Keratinocyte (primary cell): ENCODE measurements at places on chromosomes 5 and 9.

DNA sequence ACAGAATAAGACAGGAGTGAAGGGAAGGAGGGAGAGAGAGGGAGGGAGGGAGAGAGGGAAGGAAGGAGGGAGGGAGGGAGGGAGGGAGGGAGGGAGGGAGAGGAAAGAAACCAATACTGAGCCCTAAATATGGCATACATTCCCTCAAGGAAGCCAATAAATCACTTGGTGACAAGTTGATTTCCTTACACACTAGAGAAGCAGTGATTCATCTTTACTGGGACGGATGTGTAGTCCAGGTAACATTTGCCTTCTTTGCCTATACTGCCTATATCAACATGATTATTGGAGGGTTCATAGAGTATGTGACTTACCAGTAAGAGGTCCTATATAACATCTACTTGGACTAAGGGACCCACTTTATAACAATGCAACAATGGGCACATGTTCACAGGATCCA, 83.2 kb downstream of the TRIM36 start:
- no peaks in the 10 kb centered on the region for H3K36me3 ChIP-seq
- no peaks in the 10 kb centered on the region for H3K27me3 ChIP-seq
- no peaks in the 10 kb centered on the region for H3K4me1 ChIP-seq
- H3K27ac ChIP-seq: no peak overlapping the region
- DNase-seq: no peak
- H3K4me3 ChIP-seq: no peak overlapping the region

GRCh38 chr9:2727966-2728613, 10.8 kb downstream of the KCNV2 start:
- DNase-seq: no peak
- no peaks in the 10 kb centered on the region for H3K36me3 ChIP-seq
- peaks cover 6% of the 10 kb centered on the region for H3K4me1 ChIP-seq
- no peak overlapping the region for H3K27ac ChIP-seq

- H3K4me3 ChIP-seq: no peak overlapping the region
- H3K36me3 ChIP-seq: peaks cover 21% of the 10 kb centered on the region
- H3K4me1 ChIP-seq: peaks cover 16% of the 10 kb centered on the region
- peak overlapping the region; percentile 6 for H3K27ac ChIP-seq
- no peak for DNase-seq
Measured at GRCh38 chr9:92664394-92665152, 5.4 kb downstream of the IPPK start.

- no peak overlapping the region for H3K4me3 ChIP-seq
- H3K36me3 ChIP-seq: no peaks in the 10 kb centered on the region
- no peak for DNase-seq
- H3K27ac ChIP-seq: no peak overlapping the region
- peaks cover under 1% of the 10 kb centered on the region for H3K4me1 ChIP-seq
Measured at GRCh38 chr9:108766626-108767161, 89.1 kb downstream of the ACTL7B start.

DNA sequence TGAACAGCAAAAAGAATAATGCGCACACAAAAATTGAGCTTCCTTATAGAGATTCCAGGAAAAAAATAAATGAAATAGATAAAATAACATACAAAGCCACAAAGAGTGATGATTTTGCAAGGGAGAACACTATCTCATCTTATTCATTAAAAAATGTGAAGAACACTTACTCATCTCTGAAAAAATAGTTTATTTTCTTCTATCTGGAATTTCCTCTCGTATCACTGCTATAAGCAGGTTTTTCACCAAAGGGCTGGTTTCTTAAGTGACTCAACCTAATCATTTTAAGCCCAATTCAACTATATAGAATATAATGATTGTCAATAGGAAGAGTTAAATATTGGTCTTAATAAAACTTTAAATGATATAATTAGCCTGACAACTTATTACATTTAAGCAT, 504.9 kb downstream of the NR2F1-AS1 start:
- H3K4me3 ChIP-seq: no peak overlapping the region
- no peak overlapping the region for H3K27ac ChIP-seq
- peaks cover 17% of the 10 kb centered on the region for H3K4me1 ChIP-seq
- DNase-seq: no peak
- H3K27me3 ChIP-seq: no peaks in the 10 kb centered on the region

DNA sequence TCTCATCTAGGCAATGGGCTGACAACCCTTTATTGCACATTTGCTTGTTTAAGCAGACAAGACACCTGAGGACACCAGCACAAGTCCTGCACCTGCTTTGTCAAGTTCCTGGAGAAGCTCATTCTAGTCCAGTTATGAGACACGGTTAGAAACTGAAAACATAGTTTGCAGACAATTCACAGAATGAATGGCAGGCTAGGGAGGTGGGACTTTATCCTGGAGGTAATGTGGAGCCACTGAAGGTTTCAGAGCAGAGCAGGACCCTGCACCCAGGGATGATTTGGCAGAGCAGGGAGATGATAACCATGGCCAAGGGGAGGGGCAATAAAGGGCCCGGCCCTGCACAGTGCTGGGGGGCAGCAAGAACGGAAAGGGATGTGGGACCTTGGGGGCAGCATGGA, 50.7 kb upstream of the SLC25A51 start:
- H3K27me3 ChIP-seq: no peaks in the 10 kb centered on the region
- H3K4me3 ChIP-seq: no peak overlapping the region
- H3K27ac ChIP-seq: peak overlapping the region; percentile 95
- DNase-seq: no peak
- peaks cover 25% of the 10 kb centered on the region for H3K36me3 ChIP-seq

DNA sequence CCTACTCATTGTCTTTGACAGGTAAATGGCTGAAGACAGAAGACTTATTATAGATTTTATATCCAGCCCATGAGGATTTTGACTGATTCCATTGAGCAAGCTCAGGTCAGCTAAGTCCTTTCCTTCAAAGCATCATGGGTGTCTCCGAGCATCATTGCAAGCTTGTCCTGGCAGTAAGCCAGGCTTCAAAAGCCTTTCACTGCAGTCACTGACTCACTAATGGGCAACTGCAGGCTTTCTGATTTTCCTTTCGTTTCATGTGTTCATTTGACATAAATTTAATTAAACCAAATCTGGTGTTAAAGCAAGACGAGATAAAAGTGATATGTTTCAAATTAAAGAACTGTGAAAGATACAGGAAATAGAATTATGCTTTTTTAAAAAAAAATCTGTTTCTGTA, 426.2 kb downstream of the ANXA1 start:
- H3K27me3 ChIP-seq: no peaks in the 10 kb centered on the region
- H3K27ac ChIP-seq: no peak overlapping the region
- no peaks in the 10 kb centered on the region for H3K36me3 ChIP-seq
- no peak for DNase-seq

DNA sequence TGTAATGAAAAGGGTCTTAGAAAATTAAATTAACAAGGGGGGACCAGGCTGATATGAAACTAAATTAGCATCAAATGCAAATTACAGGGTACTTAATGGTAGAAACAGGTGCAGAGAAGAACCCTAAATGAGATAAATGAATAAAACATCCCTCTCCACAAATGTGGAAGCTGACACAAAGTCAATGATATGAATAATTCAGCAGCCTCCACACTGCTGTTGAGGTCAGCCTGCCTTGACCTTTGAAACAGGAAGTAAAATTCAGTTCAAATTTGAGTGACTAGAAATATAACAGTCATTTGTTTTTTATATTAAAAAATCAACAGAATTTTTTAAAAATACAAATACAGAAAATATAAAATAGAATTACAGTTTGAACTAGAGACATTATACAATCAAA, 40.0 kb downstream of the EBF1 start:
- H3K4me3 ChIP-seq: no peak overlapping the region
- no peak for DNase-seq
- H3K27ac ChIP-seq: no peak overlapping the region
- H3K4me1 ChIP-seq: no peaks in the 10 kb centered on the region

- H3K4me3 ChIP-seq: no peak overlapping the region
- DNase-seq: no peak
- no peaks in the 10 kb centered on the region for H3K27me3 ChIP-seq
- H3K4me1 ChIP-seq: no peaks in the 10 kb centered on the region
Measured at GRCh38 chr5:9313751-9314150, 232.1 kb downstream of the SEMA5A start.

DNA sequence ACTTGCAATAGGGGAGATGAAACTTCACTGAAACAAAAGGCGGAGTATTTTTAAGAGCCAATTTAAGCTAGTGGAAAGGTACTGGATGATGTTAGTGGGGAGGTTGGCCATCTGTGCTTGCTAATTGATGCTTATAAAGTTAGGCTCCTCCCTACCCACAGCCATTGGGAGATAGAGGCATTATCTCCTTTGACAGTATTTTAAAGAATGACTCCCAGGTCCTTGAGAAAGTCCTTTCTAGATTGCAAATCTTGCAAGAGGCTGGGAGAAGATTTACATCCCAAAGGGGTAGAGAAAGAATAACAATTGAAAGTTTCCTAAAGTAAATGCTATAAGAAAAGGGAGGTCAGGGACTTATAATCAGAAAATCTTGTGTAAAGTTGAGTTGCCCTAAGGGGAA, 282.6 kb downstream of the BRINP1 start:
- no peak overlapping the region for H3K4me3 ChIP-seq
- H3K27me3 ChIP-seq: no peaks in the 10 kb centered on the region
- no peak overlapping the region for H3K27ac ChIP-seq
- no peaks in the 10 kb centered on the region for H3K36me3 ChIP-seq
- no peaks in the 10 kb centered on the region for H3K4me1 ChIP-seq
- no peak for DNase-seq

DNA sequence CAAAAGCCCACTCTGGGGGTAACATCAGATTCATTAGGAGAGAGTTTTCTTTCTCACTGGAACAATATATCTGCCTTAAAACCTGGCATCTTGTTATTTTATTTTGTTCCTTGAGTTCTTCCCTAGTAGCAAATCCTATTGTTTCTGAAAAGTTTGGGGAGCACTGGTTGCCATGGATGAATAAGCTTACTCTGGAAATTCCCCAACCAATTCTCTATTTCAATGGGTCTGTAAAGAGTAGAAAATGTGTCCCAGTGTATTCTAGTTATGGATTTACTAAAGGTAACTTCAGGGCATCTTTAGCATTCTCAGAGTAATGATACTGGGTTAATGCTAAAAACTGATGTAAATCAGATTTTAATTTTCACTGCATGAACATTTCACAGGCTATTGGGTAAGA, 94.2 kb upstream of the S1PR3 start:
- H3K4me3 ChIP-seq: no peak overlapping the region
- H3K4me1 ChIP-seq: no peaks in the 10 kb centered on the region
- H3K36me3 ChIP-seq: no peaks in the 10 kb centered on the region
- no peaks in the 10 kb centered on the region for H3K27me3 ChIP-seq
- DNase-seq: no peak

- no peaks in the 10 kb centered on the region for H3K4me1 ChIP-seq
- no peak for DNase-seq
- H3K27me3 ChIP-seq: no peaks in the 10 kb centered on the region
- no peak overlapping the region for H3K27ac ChIP-seq
- H3K4me3 ChIP-seq: no peak overlapping the region
Measured at GRCh38 chr9:79134654-79135053, 437.1 kb upstream of the TLE4 start.

- H3K36me3 ChIP-seq: no peaks in the 10 kb centered on the region
- H3K4me1 ChIP-seq: no peaks in the 10 kb centered on the region
- no peaks in the 10 kb centered on the region for H3K27me3 ChIP-seq
Measured at GRCh38 chr5:34519489-34520220, 136.5 kb upstream of the RAI14 start.

- no peak for DNase-seq
- no peak overlapping the region for H3K27ac ChIP-seq
- peaks cover 8% of the 10 kb centered on the region for H3K4me1 ChIP-seq
- H3K36me3 ChIP-seq: no peaks in the 10 kb centered on the region
- no peaks in the 10 kb centered on the region for H3K27me3 ChIP-seq
Measured at GRCh38 chr9:16398691-16399090, 471.8 kb downstream of the BNC2 start.

- H3K27ac ChIP-seq: no peak overlapping the region
- no peak overlapping the region for H3K4me3 ChIP-seq
- H3K4me1 ChIP-seq: peaks cover 28% of the 10 kb centered on the region
- no peaks in the 10 kb centered on the region for H3K36me3 ChIP-seq
- no peaks in the 10 kb centered on the region for H3K27me3 ChIP-seq
- no peak for DNase-seq
Measured at GRCh38 chr5:157914151-157914788, 55.3 kb upstream of the CLINT1 start.

DNA sequence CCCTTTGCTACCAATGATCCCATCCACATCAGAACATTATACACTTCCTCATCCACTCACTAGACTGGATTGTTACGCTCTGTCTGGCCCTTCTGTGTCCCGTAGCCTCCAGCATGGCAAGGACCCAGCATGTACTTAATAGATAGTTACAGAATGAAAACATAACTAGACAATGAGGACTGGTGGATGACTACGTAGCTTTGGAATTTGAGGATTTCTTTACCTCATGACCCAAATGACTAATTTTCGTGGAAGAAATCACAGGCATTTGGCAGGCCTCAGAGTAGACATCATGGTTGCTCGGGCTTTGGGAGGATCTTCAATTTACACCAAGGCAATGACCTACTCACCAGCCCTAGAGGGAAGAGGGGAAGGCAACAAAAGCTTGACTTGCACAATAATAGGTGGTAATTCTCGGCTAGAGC, 299.8 kb downstream of the TLE1 start:
- DNase-seq: peak; percentile 97
- peak overlapping the region; percentile 78 for H3K27ac ChIP-seq
- H3K4me3 ChIP-seq: no peak overlapping the region

GRCh38 chr5:180382926-180383325, 29.8 kb upstream of the GFPT2 start:
- no peaks in the 10 kb centered on the region for H3K36me3 ChIP-seq
- no peak overlapping the region for H3K27ac ChIP-seq
- H3K4me1 ChIP-seq: no peaks in the 10 kb centered on the region
- no peak for DNase-seq
- no peak overlapping the region for H3K4me3 ChIP-seq
- H3K27me3 ChIP-seq: peaks cover 2% of the 10 kb centered on the region

DNA sequence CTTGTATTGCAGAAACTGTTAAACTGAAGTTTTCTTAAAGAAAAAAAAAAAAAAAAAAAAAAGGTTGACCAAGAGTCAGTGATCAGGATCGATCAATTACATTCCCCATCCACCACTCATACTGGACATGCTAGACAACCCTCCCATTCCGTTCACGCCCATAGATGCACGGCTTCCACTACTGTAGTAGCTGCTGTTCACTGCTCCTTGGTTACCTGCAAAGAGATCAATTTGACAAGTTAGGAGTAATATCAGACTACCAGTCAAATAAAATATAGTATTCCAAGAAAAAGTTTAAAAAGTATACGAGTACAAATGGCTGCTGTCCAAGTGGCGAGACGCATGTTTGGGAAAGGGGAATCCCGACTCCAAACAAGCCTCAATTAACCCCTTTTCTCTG, 8.7 kb downstream of the HNRNPH1 start:
- H3K36me3 ChIP-seq: peaks cover 48% of the 10 kb centered on the region
- H3K4me1 ChIP-seq: peaks cover 3% of the 10 kb centered on the region
- no peaks in the 10 kb centered on the region for H3K27me3 ChIP-seq
- H3K4me3 ChIP-seq: no peak overlapping the region

- no peaks in the 10 kb centered on the region for H3K27me3 ChIP-seq
- DNase-seq: no peak
- no peak overlapping the region for H3K27ac ChIP-seq
- no peak overlapping the region for H3K4me3 ChIP-seq
Measured at GRCh38 chr9:77848404-77848803, 183.2 kb downstream of the GNAQ start.
